Lower lobe of right lung (tissue), 2 donors: ENCODE measurements at places on chromosomes 16 and 17.

- H3K27ac ChIP-seq: peak overlapping the region; percentile 25
- H3K27me3 ChIP-seq: no peaks in the 10 kb centered on the region
- H3K4me1 ChIP-seq: peaks cover 50% of the 10 kb centered on the region
- DNase-seq: no peak
- peaks cover 8% of the 10 kb centered on the region for H3K36me3 ChIP-seq
These were observed 23.2 kb downstream of the COTL1 start for GRCh38 chr16:84594725-84595038.

GRCh38 chr16:10812312-10813098, 6.1 kb downstream of the TVP23A start:
- no peak overlapping the region for H3K27ac ChIP-seq
- H3K4me3 ChIP-seq: no peak overlapping the region
- H3K36me3 ChIP-seq: no peaks in the 10 kb centered on the region
- no peak for DNase-seq
- H3K4me1 ChIP-seq: peaks cover 11% of the 10 kb centered on the region

DNA sequence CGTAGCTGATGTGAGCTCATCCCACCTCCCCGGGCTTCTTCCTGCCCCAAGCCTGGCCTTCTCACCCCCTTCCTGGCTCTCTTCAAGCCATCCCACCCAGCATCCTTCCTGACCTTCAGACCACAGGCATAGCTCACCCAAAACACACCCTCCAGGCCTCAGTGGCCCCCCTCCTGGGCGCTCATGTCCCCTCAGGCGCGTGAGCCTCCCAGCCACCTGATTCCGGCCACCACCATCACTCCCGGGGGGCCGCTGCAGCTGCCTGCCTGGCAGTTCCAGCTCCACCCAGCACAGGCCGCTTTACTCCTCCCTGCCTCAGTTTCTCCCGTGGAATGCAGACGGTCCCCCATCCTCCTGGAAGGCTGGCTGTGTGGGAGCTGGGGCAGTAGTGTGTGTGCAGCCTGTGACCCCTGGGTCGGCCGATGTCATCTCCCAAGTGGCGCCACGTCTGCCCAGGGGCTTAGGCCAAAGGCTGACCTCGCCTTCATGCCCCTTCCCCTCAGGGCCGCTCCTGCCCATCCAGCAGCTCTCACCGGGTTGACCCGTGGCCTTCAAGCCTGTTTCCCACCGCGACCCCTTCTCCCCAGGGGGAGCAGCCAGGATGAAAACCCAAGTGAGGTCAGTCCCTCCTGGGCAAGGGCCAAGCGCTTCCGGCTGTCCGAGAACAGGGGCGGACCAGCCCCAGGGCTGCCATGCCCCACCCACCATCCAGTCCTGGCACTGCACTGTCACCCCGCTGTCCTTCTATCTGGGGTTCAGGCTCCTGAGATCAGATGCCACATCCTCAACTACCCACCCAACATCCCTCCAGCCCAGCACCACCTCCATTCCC, 11.9 kb upstream of the CHMP6 start:
- peaks cover 20% of the 10 kb centered on the region for H3K27me3 ChIP-seq
- no peak for DNase-seq
- no peak overlapping the region for H3K4me3 ChIP-seq
- no peaks in the 10 kb centered on the region for H3K36me3 ChIP-seq

GRCh38 chr16:19348578-19349315, 63.2 kb downstream of the CLEC19A start:
- no peak overlapping the region for H3K27ac ChIP-seq
- no peaks in the 10 kb centered on the region for H3K36me3 ChIP-seq
- peaks cover 4% of the 10 kb centered on the region for H3K27me3 ChIP-seq
- no peak overlapping the region for H3K4me3 ChIP-seq
- H3K4me1 ChIP-seq: peaks cover 5% of the 10 kb centered on the region
- no peak for DNase-seq

- no peak overlapping the region for H3K4me3 ChIP-seq
- H3K27me3 ChIP-seq: no peaks in the 10 kb centered on the region
- H3K36me3 ChIP-seq: no peaks in the 10 kb centered on the region
- H3K27ac ChIP-seq: peak overlapping the region; percentile 31
These were observed 22.1 kb downstream of the MRC2 start for GRCh38 chr17:62649570-62649969.

- peaks cover 57% of the 10 kb centered on the region for H3K36me3 ChIP-seq
- no peaks in the 10 kb centered on the region for H3K27me3 ChIP-seq
- H3K4me1 ChIP-seq: peaks cover 8% of the 10 kb centered on the region
- DNase-seq: no peak
These were observed 9.7 kb downstream of the TMC6 start for GRCh38 chr17:78118801-78119241.

DNA sequence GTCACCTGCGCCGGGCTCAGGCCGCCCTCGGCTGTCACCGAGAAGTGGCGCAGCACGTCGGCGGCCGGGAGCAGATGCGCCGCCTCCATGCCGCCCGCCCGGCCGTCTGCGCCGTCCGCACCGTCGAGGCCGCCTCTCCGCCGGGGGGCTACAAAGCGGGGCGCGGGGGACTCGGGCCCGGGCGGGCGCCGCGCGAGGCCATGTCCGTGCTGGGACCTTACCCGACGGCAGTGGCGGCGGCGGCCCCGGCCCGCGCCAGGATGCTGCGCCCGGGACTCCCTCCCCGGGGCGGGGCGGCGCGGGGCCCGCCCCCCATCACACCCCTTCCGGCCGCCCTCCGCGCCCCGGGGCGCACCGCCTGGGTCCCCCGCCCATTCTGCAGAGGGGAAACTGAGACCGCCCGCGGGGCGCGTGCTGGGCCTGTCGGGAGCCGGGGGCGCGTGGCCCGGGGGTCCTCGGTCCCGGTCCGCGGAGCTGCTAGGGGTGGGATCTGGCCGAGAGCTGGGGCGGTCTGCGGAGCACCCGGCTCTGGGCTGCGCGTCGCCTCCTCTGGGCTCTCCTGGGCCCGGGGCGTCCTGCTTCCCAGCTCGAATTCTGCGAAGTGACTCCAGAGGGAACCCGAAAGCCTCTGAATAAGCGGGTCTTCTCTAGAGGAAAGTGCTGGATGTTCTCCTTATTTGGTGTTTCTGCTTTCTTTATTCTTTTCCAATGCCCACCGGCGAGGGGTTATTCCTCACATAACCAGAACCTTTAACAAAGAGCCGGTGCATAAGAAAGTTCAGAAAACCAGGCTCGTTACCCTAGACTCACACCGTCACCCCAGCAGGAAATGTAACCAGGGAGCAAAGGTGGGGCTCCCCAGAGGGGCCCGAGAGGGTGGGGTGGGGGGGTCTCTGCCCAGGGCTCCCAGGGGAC, at the start of gene ATP2A3:
TSS of gene ATP2A3 (minus strand) at position 235 of the 915 bp plus-strand sequence. CDS start at position 89, 146 bp downstream.
- H3K4me1 ChIP-seq: peaks cover 53% of the 10 kb centered on the region
- peaks cover 16% of the 10 kb centered on the region for H3K27me3 ChIP-seq
- no peaks in the 10 kb centered on the region for H3K36me3 ChIP-seq
- H3K27ac ChIP-seq: peak within 1 kb of the TSS; percentile 81

DNA sequence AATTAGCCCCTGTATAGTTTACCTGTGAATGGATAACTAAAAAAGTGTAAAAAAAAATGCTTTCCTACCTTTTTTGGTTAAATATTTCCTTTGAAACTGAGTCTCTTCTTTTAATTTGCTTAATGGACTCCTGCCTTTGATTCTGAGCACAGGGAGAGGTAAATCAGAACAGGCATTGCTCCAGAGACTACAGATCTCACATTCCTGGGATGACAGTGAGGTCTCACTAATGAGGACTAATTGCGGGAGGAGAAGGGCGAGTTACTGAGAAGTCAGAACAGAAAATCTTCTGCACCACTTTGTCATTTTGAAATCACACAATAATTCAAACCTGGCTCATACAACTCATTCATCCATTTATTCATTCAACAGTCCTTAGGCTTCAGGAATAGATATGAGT, 437.0 kb upstream of the ASIC2 start:
- H3K36me3 ChIP-seq: no peaks in the 10 kb centered on the region
- H3K27ac ChIP-seq: no peak overlapping the region
- H3K4me3 ChIP-seq: no peak overlapping the region
- DNase-seq: no peak

DNA sequence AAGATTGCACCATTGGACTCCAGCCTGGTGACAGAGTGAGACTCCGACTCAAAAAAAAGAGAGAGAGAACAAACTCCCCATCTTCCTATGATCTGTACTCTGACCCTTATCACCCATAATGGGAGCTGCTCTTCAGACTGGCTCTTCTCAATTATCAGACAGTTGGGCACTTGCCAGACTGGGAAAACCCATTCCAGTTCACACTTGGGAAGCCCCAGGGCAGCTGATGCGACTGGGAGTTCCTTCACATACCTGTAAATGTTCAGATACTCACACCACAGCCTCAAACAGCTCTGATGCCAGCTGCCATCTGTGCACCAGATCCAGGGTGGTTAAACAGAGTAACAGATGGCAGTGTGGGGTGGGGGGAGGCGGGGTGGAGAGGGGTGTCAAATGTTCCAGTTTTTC, 23.8 kb upstream of the TMEM101 start:
- no peak for DNase-seq
- H3K27me3 ChIP-seq: no peaks in the 10 kb centered on the region
- no peak overlapping the region for H3K27ac ChIP-seq
- H3K4me3 ChIP-seq: no peak overlapping the region
- H3K4me1 ChIP-seq: peaks cover 25% of the 10 kb centered on the region

GRCh38 chr16:70715860-70716357, 30.1 kb upstream of the MTSS2 start:
- H3K4me3 ChIP-seq: no peak overlapping the region
- H3K27ac ChIP-seq: peak overlapping the region; percentile 32

- H3K36me3 ChIP-seq: no peaks in the 10 kb centered on the region
- no peak for DNase-seq
- H3K27ac ChIP-seq: no peak overlapping the region
- no peaks in the 10 kb centered on the region for H3K27me3 ChIP-seq
These were observed 57.3 kb downstream of the B9D1 start for GRCh38 chr17:19305256-19305655.

DNA sequence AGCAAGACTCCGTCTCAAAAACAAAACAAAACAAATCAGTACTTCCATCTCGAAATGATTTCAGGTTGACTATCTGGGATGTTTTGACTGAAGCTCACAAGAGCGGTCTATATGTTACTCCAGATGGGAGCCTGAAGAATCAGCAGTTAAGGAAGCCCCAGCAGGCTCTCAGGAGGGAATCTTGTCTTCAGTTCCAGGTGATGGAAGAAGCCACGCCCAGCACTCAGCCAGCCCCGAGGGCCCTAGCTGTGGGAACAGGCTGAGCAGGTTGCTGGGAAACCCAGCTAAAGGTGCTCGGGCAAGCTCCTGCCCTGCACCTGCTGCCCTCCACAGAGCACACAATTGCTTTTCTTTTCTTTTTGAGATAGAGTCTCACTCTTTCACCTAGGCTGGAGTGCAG, 32.4 kb downstream of the WIPI1 start:
- H3K4me1 ChIP-seq: no peaks in the 10 kb centered on the region
- H3K27ac ChIP-seq: no peak overlapping the region
- peak; percentile 69 for DNase-seq
- no peaks in the 10 kb centered on the region for H3K27me3 ChIP-seq
- no peak overlapping the region for H3K4me3 ChIP-seq

DNA sequence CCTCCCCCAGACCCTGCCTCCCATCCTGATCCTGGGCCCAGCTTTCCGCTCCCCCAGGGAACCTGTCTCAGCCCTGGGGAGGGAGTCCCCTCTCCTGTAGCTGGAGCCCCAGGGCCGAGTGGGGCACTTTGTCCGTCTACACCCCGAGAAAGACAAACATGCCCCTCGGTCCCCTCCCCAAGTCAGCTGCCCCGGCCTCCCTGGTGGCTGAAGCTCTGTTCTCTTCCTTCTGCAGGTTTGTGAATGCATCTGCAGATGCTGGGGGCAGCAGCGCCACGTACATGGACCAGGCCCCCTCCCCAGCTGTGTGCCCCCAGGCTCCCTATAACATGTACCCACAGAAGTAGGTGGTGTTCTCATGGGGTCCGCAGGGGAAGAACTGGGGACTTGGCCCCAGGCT, 20.8 kb downstream of the STAT5A start:
- no peak for DNase-seq
- H3K4me3 ChIP-seq: no peak overlapping the region
- H3K27ac ChIP-seq: no peak overlapping the region
- H3K4me1 ChIP-seq: peaks cover 27% of the 10 kb centered on the region
- no peaks in the 10 kb centered on the region for H3K27me3 ChIP-seq

- no peaks in the 10 kb centered on the region for H3K36me3 ChIP-seq
- DNase-seq: no peak
- no peak overlapping the region for H3K27ac ChIP-seq
- no peaks in the 10 kb centered on the region for H3K27me3 ChIP-seq
These were observed 19.8 kb upstream of the ADGRG1 start for GRCh38 chr16:57608462-57609113.

DNA sequence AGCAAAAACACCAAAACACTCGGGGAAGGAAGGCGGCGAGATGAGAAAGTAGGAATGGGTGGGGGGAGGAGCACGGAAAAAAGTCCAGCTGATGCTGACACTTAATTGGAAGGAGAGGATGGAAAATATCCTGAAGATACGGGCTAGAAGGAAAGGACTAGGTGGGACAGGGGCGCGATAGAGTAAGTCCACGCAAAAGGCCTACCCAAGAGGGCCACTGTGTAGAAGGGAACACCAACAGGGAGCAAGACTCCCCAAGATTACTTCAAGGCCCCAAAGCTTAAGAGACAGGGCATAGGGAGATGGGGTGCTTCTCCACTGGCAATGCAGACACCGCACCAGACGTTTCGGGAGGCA, 736 bp downstream of the APPBP2 start:
- DNase-seq: no peak
- H3K4me1 ChIP-seq: peaks cover 44% of the 10 kb centered on the region
- peak overlapping the region; percentile 99 for H3K27ac ChIP-seq
- peak overlapping the region; percentile 93 for H3K4me3 ChIP-seq

GRCh38 chr16:60181536-60181935, 1447.4 kb upstream of the GOT2 start:
- H3K36me3 ChIP-seq: no peaks in the 10 kb centered on the region
- H3K27me3 ChIP-seq: no peaks in the 10 kb centered on the region
- no peak for DNase-seq
- H3K4me3 ChIP-seq: no peak overlapping the region

DNA sequence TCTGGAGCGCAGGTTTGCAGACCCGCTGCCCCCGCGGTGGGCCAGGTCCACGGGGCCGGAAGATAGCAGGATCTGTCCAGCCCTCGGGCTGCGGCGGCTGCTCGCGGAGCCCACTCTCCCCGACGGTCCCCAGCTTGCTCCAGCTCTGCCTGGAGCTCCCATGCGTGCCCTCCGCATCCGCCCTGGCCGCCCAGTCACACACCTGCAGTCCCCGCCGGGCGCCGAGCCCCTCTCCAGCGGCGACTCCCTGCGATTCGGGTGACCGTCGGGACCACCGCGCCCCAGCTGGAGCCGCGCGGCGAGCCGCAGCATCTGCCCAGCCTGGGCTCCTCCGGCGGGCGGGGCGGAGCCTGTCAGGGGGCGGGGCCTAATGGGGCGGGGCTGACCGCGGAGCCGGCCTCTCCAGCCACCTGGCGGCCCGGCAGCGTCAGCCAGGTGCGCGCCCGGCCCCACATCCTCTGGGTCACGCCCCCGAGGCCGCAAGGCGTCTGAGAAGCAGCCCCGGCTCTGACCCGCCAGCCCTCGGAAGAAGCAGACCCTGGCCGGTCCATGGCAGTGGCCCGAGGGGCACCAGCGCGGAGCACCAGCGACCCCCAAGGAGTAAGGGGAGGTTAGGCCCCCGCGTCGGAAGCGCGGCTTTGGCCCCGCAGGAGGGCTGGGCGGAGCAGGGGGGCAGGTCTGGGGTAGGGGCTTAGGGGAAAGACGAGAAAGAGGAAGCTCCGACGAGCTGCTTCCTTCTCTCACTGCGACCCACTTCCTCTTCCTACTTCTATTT, at the start of gene PIK3R5:
TSS of gene PIK3R5 (minus strand) at position 314 of the 775 bp plus-strand sequence. CDS start 54,213 bp downstream, outside the sequence.
- H3K36me3 ChIP-seq: no peaks in the 10 kb centered on the region
- H3K4me3 ChIP-seq: peak within 1 kb of the TSS; percentile 64
- peaks cover 4% of the 10 kb centered on the region for H3K4me1 ChIP-seq
- peak within 1 kb of the TSS; percentile 90 for H3K27ac ChIP-seq
- peaks cover 30% of the 10 kb centered on the region for H3K27me3 ChIP-seq
